Gastrocnemius medialis (tissue), 4 donors: ENCODE measurements at places on chromosomes 11 and 22.

- DNase-seq, result no peak
These were observed 319.7 kb downstream of the CTTN start for GRCh38 chr11:70717936-70718595.

DNA sequence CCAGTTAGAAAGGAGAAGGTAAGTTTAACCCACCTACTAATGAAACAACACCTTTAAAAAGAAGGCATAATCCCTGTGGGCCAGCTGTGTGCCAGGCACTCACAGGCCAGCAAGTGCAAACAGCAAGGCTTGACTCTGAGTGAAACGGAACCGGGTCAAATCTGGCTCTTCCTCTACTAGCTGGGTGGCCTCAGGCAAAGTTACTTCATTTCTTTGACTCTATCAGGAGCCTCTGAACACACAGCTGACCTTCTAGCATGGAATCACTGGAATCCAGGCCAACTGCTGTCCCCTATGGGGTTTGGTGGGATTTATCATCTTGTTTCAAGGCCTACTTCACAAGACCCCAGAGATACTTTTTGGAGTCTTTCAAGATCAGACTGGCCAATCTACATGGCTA is 3.3 kb downstream of the RAB38 start:
- no peak for DNase-seq

DNA sequence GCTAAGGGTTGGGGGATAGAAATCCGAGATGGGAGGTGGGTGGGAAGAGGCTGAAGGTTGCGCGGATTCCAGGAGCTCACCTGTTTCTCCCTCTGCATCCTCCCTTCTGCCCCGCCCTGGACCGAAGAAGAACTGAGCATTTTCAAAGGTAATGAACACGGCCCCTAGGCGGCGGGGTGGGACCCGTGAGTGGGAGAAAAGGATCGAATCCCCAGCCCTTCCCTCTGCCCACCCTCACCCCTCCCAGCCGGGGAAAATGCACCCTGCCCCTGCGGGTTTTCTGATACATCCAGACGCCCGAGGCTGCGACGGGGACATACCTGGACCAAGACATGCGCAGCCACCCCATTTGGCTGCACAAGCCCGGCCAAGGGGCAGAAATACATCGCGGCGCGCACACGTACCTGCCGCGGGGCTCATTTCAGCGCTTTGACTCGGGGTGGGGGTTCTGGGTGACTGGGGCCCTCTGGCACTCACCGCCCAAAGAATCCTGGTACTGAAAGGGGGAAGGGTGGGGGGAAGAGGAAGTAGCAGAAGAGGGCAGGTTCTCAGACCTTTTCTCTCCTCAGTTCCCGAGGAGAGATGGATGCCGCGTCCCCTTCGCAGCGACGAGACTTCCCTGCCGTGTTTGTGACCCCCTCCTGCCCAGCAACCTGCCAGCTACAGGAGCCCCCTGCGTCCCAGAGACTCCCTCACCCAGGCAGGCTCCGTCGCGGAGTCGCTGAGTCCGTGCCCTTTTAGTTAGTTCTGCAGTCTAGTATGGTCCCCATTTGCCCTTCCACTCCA is 6.0 kb downstream of the VSIG2 start:
- no peak for DNase-seq

DNA sequence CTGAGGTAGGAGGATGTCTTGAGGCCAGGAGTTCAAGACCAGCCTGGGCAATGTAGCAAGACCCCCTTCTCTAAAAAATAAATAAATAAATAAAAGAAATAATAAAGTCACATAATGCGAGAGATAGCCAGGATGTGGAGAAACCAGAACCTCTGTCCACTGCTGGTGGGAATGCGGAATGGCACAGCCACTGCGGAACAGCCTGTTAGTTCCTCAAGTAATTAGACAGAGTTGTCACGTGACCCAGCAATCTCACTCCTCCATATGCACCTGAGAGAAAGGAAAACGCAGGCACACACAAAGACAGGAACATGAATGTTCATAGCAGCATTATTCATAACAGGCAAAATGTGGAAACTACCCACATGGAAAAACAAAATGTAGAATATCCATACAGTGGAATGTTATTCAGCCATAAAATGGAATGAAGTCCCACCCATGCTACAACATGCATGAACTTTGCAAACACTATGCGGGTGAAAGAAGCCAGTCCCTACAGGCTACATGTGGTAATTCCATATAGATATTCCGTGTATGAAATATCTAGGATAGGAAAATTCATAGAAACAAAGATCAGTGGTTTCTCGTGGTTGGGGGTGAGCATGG is 27.4 kb downstream of the LIF start:
- no peak for DNase-seq

GRCh38 chr22:20102203-20102780 is 13.6 kb upstream of the RANBP1 start:
- DNase-seq, result no peak

- no peak for DNase-seq
These were observed 29.6 kb downstream of the IGF2 start for GRCh38 chr11:2109541-2110019.
